GM23338 (cell line): ENCODE measurements at places on chromosomes 6 and 20. TPM values are rescaled to one million over a fixed set of nuclear protein-coding genes. Genes with fewer than 3 reads are reported as not detected.

- no peak overlapping the region for H3K4me3 ChIP-seq
- peak; percentile 89 for DNase-seq
- no peaks in the 10 kb centered on the region for H3K27me3 ChIP-seq
- H3K4me1 ChIP-seq: no peaks in the 10 kb centered on the region
- H3K27ac ChIP-seq: no peak overlapping the region
- H3K36me3 ChIP-seq: no peaks in the 10 kb centered on the region
Observed at GRCh38 chr6:12637960-12638641, 78.5 kb upstream of the PHACTR1 start.

- DNase-seq: no peak
- H3K4me3 ChIP-seq: no peak overlapping the region
- no peaks in the 10 kb centered on the region for H3K36me3 ChIP-seq
Observed at GRCh38 chr6:51021171-51021570, 202.5 kb downstream of the TFAP2B start.

Gene LAMA4
- 1.7 and 4.9 TPM in 2 replicates for total RNA-seq

GRCh38 chr20:32368925-32369324 lies 10.8 kb downstream of the ASXL1 start:
- H3K27me3 ChIP-seq: peaks cover 15% of the 10 kb centered on the region; the same call in 1 of the 2 replicates
- H3K36me3 ChIP-seq: no peaks in the 10 kb centered on the region
- H3K4me1 ChIP-seq: no peaks in the 10 kb centered on the region
- peak; percentile 57 for DNase-seq
- H3K27ac ChIP-seq: no peak overlapping the region

DNA sequence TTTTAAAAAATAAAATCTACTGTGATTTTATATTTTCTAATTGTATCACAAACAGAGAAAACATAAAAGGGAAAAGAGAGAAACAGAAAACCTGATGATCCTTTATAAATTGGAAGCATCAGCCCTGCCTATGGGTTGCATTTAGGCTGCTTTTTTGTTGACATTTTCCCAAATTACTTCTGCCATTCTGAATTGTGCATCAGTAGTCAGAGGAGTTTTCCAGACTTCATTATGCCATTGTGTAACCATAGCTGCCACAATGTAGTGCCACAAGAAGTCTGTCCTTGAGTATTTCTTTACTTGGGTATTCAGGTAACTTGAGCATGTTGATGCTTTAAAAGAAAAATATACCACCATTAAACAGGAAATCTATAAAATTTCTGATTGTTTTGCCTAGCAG lies 130.3 kb downstream of the HACE1 start:
- H3K36me3 ChIP-seq: no peaks in the 10 kb centered on the region; the same call in 1 of the 2 replicates
- no peak overlapping the region for H3K4me3 ChIP-seq
- H3K27ac ChIP-seq: no peak overlapping the region
- no peak for DNase-seq
- no peaks in the 10 kb centered on the region for H3K27me3 ChIP-seq
- peaks cover 11% of the 10 kb centered on the region for H3K4me1 ChIP-seq

GRCh38 chr6:167455371-167455770 lies 130.5 kb downstream of the TTLL2 start:
- no peak overlapping the region for H3K27ac ChIP-seq
- no peaks in the 10 kb centered on the region for H3K36me3 ChIP-seq
- no peak for DNase-seq
- H3K4me1 ChIP-seq: peaks cover 10% of the 10 kb centered on the region

Gene L3MBTL1
- 17.4 and 33.6 TPM in 2 replicates for total RNA-seq

DNA sequence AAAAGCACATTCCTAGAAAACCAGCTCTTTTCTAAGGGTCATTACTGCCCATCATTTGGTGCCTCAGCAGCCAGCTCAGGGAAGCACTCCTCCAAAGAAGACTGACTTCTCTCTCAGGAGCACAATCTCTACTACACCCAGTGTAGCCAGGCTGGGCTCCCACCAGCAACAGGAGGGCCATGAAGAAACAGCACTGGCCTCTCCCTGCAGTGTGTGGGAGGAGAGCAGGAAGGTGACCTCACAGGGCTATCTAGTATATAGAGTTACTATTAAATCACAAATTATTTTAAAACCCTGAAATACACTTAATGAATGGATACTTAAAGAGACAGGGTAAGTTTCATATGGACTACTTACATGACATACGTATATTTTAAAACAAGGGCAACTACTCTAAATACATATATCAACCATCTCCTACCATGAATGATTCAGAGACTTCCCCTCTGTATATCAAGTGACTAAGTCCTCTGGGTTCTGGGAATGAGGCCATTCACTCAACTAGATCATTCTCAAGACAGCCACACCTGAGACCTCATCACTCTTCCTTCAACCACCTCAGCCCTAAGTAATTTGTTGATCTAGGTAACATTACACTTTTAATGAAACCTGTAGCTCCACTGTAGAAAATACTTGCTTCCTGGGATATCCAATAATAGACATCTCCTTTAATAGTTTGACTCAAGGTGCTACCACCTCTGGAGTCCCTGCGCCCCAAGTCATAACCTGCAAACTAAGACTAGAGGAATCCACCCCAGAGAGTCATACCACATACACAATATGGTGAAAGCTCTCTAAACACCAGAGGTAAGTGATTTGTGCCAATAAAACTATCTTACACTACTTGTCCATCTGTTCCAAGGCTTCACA lies 25.2 kb downstream of the TBX18 start:
- H3K36me3 ChIP-seq: no peaks in the 10 kb centered on the region
- H3K4me3 ChIP-seq: no peak overlapping the region
- no peaks in the 10 kb centered on the region for H3K4me1 ChIP-seq
- no peak for DNase-seq
- no peaks in the 10 kb centered on the region for H3K27me3 ChIP-seq

DNA sequence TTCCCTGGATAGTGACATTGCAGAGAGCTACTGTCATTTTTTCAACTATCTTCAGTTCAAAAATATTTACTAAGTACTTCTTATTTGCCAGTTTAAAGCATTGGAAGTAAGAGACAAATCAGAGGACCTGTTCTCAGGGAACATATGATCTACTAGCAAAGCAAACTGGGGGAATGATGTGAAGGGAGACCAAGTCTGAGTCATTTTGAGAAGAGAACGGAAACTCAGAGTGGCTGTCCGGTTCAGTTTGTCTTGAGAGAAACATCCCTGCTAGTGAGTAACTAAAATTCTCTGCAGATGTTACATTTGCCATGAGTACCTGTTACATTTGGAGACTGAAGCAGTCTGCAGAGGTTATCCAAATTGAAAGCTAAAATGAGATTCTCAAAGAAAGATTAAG lies 118.3 kb downstream of the KCNQ5 start:
- no peaks in the 10 kb centered on the region for H3K36me3 ChIP-seq
- H3K27me3 ChIP-seq: no peaks in the 10 kb centered on the region
- H3K27ac ChIP-seq: no peak overlapping the region
- DNase-seq: no peak
- H3K4me1 ChIP-seq: no peaks in the 10 kb centered on the region
- no peak overlapping the region for H3K4me3 ChIP-seq
